ENCODE measurements at places on chromosomes 2 and 18.

GRCh38 chr2:208311954-208312353 is 45.9 kb downstream of the PIKFYVE start:
- DNase-seq = peak; percentile 5

- DNase-seq = no peak
Observed at GRCh38 chr2:227221120-227221519, 56.7 kb downstream of the COL4A3 start.

DNA sequence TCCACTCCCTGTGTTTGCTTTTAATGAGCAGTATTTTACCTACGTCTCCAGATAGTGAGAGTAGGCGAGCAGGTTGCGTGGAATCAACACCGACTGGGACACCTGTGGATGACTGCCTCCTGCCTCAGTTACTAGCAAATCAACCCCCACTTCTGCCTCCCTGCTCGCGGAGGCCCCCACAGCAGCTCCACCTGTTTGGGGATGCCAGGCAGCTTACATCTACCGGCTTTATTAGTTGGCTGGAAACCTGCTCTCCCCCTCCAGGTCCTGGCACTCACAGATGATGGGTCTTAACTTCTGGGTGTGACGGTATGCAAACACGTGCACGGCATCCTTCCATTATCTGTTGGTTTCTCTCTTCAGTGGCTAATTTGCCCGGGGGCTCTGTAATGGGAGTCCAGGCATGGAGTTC is 164.4 kb upstream of the SESTD1 start:
- DNase-seq = no peak

GRCh38 chr2:224412141-224413015 is 10.5 kb upstream of the FAM124B start:
- DNase-seq = peak; percentile 73

DNA sequence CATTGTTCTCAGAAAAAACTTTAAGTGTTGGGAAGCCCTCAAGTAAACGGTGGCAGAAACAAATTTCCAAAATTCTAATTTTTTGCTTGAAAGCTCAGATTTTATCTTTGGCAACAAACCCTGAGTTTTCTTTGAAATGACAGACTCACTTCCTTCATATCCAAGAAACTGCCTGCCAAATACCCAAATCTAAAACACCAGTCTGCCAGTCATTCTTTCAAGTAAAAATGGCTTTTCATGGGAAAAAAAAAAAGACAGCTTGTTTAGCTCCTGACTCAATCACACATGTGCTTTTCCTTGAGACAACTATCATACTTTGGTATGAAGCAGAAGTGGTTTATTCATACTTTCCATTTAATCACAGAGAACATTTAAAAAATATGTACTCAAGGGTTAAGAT is 40.6 kb upstream of the CSRNP3 start:
- DNase-seq = peak; percentile 10

- no peak for DNase-seq
Observed at GRCh38 chr2:28430377-28430765, 37.7 kb downstream of the FOSL2 start.

DNA sequence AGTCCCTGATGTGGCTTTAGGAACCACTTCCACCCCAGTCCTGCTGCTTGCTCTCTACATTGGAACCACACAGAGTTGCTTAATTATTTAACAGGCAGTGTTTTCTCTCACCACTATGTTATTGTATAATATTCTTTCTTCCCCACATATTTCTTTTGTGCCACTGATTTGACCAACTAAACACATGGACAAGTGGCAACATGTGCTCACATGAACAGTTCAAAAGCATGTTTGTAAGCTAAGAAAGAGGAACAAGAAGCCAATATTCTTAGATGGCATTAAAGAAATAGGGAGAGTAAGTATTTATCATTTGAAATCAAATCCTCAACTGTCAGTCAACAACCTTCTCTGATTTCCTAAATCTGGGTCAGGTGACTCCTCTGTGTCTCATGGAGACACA is 409.6 kb downstream of the FBXO15 start:
- no peak for DNase-seq

DNA sequence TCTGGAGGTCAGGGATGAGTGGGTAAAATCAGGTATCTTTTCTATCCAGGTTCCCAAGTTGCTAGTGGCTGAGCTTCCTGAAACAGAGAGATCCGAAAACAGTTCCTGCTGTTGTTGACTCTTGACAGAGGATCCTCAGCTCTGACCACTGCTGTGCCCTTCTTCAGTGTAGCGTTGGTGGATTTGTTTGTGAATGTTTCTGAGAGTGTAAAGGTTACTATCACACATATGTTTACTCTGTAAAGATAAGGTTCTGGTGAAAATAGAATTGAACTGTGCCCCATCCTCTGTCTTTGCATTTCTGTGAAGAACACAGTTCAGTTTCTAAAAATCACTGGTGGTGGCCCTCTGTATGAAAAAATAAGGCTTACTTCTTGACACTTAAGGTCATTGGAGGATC is 119.8 kb downstream of the LDLRAD4 start:
- no peak for DNase-seq

GRCh38 chr2:52082646-52083045 is 1050.7 kb upstream of the NRXN1 start:
- DNase-seq = no peak

- peak; percentile 54 for DNase-seq
Observed at GRCh38 chr2:47272031-47272864, 117.1 kb upstream of the STPG4 start.

DNA sequence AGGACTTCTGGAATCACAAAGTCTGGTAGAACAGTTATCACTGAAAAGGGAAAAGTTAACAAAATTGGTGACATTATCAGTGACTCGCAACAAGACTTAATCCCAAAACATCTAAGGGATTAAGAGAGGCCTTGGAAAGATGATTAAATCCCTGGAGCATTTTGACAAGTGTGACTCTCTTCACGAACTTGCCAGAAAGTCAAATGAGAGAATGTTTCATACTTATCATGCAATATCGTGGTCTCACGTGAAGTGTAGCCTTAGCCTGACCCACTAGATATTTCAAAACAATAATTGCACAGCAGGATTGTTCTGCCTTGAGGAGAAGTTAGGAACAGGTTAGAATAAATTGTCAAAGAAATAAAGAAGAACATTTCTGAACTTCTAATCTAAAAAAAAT is 104.5 kb downstream of the COL6A3 start:
- peak; percentile 86 for DNase-seq

GRCh38 chr2:145221032-145221431 is 701.1 kb upstream of the ZEB2 start:
- no peak for DNase-seq

DNA sequence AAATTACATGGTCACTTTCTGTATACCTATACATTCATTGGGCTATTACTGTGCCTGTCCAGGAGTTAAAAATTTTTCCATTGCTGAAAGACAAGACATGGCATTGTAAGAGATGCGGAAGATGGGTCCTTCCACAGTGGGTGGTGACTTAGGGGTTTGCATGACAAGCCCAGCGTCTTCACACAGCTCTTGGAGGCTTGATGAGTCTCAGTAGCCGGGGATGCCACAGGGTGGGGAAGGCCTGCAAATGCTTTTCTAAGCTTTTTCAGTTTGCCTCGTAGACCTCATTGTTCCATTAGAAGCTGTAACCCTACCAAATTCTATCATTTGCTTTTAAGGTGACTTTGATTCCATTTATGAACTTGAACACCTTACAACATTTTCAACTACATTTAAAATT is 18.1 kb upstream of the MAPRE3 start:
- no peak for DNase-seq

GRCh38 chr2:31216734-31217133 is 581 bp downstream of the CAPN14 start:
- no peak for DNase-seq

- DNase-seq = peak; percentile 97
Observed at GRCh38 chr2:100017633-100018032, 124.8 kb downstream of the AFF3 start.

DNA sequence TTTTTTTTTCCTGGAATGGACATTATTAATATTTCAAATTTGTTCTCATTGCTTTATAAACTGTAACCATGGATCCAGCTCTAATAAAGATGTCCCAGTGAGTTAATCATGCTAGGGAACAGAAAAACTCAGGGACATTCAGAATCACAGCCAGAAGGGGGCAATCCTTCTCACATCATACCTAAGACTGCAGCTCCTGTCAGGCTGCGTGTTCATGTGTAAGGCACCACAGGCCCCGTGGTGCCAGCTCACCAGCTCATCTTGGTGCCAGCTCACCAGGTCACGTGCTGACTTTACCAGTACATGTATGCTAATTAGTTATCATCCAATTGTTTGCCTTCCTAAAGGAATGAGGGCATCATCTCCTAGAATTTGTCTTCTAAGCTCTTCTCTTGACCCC is 84.7 kb upstream of the NEDD4L start:
- DNase-seq = peak; percentile 60

GRCh38 chr2:145593991-145594614 is 1074.2 kb upstream of the ZEB2 start:
- DNase-seq = peak; percentile 96
